Natural killer cell treated with Interleukin-12 subunit alpha and Interleukin-12 subunit beta and Interleukin-15 and Interleukin-18, amount 100 ng/mL, for 72 hours (primary cell): ENCODE measurements at places on chromosomes 1 and 21.

DNA sequence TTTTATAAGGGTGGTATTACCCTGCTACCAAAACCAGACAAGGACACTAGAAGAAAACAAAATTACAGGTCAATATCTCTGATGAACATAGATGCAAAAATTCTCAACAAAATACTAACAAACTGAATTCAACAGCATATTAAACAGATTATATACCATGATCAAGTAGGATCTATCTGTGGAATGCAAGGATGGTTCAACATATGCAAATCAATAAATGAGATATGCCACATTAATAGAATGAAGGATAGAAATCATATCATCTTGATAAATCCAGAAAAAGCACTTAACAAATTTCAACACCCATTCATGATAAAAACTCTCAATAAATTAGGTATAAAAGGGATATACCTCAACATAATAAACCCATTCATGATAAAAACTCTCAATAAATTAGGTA, 24.3 kb upstream of the MYBPHL start:
- no peak for DNase-seq

DNA sequence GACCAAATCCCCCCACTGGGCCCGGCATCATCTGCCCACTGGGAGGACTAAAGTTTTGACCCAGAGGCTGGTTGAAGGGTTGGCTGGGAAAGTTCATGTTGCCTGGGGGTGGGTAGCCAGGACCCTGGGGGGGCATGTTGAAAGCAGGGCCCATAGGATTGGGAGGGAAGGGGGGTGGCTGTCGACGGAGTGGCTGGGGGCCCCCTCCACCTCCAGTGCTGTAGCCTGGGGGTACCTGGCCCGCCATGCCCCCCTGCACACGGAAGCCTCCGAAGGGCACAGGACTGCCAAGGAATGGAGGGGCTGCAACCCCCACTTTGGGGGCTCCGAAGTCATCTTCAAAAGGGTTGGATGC, 2.2 kb downstream of the PYGO2 start:
- no peak for DNase-seq

GRCh38 chr1:218395916-218396315, 50.8 kb downstream of the TGFB2 start:
- DNase-seq, result no peak

- no peak for DNase-seq
Observed at GRCh38 chr1:14996133-14997050, 157.2 kb upstream of the TMEM51 start.

DNA sequence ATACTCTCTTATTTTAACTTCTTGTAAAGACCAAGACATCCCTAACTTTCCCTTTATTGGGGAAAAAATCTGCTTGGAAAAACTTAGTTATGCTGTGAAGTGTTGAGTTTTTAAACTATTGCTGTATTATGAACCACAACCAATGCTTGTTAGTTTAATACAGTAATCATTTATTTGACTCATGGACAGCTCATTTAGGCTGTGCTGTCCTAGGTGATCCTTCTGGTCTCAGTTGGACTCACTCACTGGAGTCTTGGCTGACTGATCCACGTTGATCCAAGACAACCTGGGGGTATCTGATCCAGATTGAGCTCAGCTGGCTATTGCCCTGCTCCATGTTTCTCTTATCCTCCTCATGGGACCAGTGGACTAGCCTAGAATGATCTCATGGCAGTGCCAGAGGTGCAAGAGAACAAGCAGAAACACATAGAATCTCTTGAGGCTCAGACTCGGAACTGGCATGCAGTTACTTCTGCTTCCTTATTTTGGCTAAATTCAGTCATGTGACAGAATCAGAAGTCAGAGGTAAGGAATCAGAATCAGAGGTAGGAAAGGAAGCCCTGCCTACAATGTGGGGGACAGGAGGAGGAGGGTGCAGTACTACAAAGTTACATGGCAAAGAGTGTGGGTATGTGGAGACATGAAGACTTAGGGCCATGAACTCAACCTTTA, 156.5 kb downstream of the FGGY start:
- no peak for DNase-seq

DNA sequence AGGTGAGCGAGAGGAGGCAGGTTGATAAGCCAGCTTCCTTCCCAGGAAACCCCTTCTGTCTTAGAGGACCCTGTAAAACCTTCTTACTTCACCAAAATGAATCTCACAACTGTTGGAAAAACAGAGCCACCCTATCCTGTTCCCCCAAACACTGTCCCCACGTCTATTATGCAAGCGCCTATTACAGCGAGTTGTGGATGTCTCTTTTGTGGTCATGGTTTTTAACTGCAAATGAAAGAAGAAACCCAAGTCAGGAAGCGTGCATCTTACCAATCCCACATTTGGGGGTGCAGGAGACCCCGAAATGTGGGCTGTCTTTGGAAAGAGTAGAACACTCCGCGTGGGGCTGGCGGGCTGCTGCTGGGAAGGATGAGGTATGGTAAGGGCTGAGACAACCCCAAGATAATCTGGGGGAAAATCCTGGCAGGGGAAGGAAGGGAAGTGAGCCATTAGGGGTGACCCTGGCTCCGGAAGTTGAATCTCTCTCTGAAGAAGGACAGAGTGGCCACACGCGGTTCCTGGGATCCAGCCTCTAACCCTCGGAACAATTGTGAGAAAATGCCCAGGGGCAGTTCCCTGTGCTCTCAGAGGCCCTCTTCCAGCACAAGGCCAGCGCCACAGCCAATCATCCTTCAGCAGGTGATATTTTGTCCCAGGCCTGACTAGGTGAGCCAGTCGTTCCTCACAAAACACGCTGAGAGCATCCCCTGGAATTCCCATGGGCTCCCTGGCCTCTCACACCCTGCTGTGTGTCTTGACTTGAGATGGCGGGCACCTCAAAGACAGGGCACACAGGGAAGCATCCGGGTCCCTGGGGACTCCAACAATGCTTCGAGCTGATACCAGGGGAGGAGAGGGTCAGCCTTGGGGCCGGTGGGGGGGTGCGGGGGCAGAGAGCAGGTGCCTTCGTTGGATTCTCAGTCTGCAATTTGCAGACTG, 168.5 kb upstream of the IRF2BP2 start:
- DNase-seq, result no peak

DNA sequence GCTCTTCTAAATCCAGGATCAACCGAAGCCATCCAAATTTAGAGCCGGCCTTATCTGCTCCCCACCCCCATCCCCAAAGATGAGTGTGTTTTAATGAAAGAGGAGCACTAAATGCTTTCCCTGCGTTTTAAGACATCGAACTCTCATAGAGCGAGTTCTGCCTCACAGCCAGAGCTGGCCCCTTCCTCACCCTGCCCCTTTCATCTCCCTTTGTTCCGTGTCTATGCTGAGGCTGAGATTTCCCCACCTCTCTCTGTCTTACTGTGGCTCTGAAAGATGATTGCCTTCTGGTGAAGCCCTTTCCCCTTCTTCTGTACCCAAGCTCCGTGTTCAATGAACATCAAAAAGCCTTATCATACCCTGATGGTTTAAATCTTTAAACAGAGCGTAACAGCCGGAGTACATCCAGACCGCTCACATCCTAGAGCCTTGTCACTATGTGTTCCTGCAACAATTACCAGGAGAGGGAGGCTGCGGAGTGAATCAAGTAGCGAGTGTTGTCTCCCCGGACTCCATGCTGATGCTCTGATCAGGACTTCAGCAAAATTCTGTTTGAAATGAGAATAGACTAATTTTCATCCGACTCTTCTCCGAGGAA, 110.1 kb downstream of the ZNF326 start:
- DNase-seq, result no peak

DNA sequence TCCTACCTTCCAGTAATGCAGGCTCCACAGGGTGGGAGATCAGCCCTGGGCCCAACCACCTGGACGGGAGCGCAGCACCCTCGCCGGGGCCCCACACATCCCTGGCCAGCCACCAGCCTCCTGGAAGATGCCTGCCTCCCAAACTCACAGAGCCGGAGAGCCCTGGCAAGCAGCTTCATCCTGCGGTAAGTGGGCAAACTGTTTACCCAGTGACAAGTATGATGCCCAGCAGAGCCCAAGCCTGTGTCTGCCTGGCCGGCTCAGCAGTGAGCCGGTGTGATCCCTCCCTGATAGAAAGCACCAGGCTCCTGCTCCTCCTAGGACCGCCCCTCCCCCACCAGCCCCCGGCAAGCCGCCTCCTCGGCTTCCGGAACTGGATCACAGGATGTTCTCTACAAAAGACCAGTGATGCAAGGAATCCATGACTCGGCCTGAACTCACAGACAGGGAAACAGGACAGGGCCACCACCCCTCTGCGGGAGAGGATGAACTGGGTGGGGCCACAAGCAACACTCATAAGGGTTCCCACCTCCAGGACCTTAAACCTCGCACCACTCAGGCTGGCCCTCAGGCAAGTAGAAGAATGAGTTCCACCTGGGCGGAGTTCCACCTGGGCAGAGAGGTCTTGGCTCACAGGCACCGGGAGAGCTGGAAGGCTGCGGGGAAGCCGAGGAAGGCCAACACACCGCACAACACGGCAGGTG, 7.9 kb downstream of the ACOT7 start:
- no peak for DNase-seq
